Activated CD4-positive, alpha-beta T cell treated with anti-CD3 and anti-CD28 coated beads for 36 hours (primary cell): ENCODE measurements at places on chromosomes 6 and 20. TPM values are rescaled to one million over a fixed set of nuclear protein-coding genes. Genes with fewer than 3 reads are reported as not detected.

The RBPJL gene
- total RNA-seq, result not detected

The CYP39A1 gene
- not detected for total RNA-seq

The NR2E1 gene
- not detected for total RNA-seq

The IL17F gene
- 157 TPM for total RNA-seq

The LY6G6C gene
- total RNA-seq, result not detected

The TPD52L2 gene
- 56.3 TPM for total RNA-seq

The CLVS2 gene
- not detected for total RNA-seq

- no peak for DNase-seq
Observed at GRCh38 chr6:160328447-160328846, 19.7 kb upstream of the SLC22A3 start.

DNA sequence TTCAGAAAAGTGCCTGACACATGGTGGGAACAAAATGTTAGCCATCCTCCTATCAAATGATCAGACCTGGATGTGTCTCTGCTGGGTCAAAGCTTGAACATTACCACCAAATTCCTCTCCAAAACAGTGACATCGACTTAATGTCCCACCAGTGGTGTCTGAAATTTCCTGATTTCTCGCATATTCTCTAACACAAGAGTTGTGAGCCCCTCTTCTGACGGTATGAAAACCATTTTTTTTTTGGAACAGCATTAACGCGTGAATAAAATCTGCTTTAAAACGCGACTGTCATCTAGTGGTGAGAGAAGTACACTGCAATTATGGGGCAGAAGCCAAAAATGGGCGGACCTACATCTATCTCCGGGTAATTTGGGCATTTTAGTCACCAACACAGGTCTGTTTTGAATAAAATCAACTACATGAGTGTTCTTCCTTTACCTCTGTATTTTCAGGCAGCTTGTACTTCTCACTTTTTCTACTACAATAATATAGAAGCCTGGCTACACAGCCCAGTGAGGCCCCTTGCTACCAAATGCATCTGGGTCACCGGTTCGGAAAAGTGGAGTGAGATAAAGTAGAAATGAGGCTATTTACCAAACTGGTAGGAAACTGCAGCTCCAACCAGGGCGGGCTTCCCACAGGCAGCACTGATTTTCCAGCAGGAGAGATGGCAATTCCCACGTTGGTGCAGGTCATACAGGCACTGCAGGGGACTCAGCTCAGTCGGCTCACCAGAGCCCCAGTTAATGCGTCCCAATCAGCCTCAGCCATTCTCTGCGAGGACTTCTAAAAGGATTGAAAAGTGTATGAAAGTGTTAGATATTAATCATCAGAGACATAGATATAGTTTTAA is 27.4 kb downstream of the MGME1 start:
- peak; percentile 56 for DNase-seq

- peak; percentile 44 for DNase-seq
Observed at GRCh38 chr6:41503827-41504465, 42.2 kb upstream of the FOXP4 start.

DNA sequence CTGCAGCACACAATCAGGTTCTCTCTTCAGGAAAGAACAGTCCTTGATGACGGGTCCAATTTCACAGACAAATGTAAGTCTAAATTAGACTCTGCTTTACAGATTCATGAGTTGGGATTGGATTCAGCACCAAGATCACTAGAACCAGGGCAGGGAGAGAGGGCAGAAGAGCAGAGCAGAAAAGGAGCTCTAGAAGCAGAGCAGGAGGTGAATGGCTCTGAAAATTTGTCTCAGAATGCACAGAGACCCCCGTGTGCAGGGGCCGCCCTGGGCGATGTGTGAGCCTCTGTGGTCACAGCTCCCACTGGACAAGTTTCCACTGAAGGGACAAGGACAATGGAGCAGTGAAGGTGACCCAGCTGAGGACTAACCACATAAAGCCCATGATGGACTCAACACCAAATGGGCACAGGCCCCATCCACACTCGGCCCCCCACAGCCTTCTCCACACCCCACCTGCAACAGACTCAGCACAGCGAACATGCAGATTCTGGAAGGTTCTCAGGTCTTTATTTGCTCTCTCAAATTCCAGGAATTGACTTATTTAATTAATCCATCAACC is 3.5 kb downstream of the HLA-B start:
- no peak for DNase-seq

DNA sequence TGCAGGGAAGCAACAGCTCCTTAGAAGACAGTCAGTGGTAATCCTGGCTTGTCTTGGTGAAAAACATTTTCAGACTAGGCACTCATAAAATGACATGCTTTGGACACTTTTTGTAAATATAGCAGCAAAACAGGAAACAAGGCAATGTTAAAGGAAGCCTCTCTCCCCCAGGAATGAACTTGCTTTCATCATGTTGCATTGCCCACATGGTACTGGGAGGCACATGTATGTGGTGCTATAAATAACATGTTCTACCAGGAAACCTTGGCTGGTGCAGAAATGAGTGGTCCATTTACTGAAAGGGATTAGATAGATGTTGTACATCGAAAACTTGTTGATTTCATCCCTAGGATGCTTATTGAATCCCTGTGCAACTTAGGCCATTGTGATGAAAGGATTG is 121.4 kb upstream of the RREB1 start:
- DNase-seq, result no peak

DNA sequence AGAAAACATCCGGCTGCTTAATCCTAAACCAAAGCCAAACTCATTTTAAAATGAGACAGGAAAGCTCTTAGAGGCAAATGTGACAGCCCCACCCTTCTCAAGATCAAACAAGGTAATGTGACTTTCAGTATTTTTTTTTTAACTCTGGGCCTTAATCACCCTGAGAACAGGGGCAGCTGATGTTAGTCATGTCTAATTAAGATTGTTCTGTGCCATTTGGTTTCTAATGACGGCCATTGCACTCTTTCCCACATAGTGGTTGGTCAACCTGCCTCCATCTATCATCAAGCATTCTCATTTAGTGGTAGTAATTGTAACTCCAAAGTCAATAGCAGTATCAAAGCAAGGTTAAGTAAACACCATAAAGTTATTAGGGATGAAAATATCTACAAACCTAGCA is 191.6 kb upstream of the EXOC2 start:
- DNase-seq, result no peak

DNA sequence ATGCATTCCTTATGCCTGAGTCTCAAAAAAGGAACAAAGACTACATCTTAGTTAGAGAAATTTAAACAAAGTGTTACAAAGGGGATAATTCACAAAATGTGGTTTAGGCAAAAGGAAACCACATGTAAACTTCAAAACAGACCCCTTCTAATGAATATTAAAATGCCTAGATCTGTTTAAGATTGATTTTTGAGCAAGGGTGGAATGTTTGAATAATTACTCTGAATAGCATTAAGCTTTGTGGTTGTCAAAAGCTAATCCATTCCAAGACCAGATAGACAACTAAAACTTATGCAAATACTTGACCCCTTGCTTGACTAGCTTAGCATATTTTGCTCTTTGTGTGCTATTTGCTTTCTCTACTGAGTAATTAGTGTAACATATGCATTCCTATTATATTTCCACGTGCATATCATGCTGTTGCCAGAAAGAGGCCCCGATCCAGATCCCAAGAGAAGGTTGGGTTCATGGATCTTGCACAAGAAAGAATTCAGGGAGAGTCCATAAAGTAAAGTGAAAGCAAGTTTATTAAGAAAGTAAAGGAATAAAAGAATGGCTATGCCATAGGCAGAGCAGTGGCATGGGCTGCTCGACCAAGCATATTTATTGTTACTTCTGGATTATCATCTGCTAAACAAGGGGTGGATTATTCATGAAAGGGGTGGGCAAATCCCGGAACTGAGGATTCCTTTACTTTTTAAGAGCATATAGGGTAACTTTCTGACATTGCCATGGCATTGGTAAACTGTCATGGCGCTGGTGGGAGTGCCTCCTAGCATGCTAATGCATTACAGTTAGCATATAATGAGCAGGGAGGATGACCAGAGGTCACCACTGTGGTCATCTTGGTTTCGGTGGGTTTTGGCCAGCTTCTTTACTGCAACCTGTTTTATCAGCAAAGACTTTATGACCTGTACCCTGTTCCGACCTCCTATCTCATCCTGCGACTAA is 1193.4 kb upstream of the EYS start:
- DNase-seq, result no peak

DNA sequence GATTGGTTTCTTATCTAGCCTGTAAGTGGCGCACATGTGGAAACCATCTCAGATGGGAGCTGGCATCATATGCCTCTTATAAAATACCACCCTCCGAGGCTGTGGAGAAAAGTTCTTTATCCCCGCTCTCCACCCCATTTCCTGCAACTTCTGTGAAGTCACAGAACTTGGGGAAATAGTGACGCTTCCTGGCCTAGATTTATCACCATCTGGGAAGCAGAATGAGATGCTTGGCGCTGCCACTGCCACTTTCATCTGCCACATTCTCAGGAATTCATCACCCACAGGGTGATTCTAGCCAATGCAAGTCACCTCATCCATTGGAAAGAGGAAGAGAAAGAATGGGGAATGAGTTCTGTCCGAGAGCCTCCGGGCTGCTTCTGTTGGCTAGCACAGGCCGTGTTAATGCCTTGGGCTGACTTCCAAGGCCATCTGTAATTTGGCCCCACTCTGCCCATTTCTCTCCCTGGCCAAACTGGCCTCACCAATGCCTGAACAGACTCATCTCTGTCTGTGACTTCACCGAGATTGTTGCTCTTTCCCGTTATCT is 148.8 kb upstream of the SOX4 start:
- no peak for DNase-seq

DNA sequence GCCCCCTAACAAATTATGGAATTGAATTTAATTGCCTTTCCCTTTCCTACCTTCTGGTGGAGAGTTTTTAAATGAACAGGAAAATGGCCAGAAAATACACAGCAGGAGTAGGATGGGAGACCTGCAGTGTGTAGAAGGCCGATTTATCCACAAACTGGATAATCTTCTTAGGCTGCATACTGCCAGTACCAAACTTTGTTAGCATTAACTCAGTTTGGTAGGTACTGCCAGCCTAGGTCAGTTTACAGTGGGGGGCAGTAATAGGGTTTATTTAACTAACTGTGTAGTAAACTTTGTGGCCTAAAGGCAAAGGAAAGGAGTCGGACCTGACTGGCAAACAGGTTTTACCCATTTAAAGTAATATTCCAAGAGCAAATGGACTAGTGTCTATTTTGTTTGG is 4.6 kb downstream of the NCOA3 start:
- DNase-seq, result no peak

- DNase-seq, result no peak
Observed at GRCh38 chr6:139145661-139146060, 10.8 kb downstream of the HECA start.
